Activated naive CD4-positive, alpha-beta T cell (primary cell): ENCODE measurements at places on chromosomes 13 and 19.

- DNase-seq = no peak
Measured at GRCh38 chr13:34458756-34459715, 483.0 kb upstream of the NBEA start.

- DNase-seq = no peak
Measured at GRCh38 chr19:5984600-5984999, 6.7 kb upstream of the RANBP3 start.

GRCh38 chr13:44313674-44314073 lies 60.0 kb upstream of the SERP2 start:
- no peak for DNase-seq

DNA sequence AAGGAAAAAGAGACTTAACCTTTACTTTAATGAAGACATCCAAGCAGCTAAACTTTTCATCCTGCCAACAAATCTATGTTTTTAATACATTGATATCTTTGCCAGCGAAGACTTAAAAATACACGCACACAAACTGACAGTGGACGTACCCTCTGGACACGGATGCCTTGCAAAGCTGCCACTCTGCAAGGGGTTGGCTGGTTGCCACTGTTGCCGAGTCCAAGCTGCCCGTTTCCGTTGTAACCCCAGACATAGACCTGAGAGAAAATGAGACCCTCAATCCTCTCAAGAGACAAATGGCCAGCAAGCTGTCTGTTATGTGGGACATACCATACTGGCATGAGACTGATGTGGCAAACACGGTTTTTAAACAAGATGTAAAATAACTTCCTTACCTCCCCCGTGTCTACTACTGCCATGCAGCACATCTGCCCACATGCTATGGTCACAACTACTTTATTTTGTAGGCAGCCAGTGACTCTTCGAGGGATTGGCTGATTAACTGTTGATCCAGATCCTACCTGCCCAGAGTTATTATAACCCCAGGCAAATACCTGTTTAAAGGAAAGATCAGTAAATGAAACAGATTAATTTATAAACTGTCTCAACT lies 21.2 kb downstream of the RCBTB2 start:
- no peak for DNase-seq

DNA sequence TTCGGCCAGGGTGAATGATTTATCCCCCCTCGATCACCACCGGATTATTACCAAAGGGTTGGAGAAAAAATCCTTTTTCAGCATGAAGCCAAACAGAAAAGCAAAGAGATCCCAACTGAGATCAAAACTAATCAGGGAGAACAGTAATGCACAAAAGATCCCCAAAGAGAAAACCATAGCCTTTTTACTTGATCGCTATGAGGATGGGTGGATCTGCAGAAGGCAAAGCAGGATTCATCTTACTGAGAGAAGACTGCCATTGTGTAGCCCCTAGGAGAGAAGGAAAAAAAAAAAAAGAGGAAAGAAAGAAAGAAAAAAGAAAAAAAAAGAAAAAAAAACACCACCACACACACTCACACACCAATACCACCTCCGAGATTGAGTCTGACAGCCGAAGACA lies at the start of gene FGF14:
FGF14 (minus strand) TSS at position 283 of the 400 bp plus-strand sequence.
- no peak for DNase-seq

GRCh38 chr19:29873024-29873800 lies 61.4 kb downstream of the CCNE1 start:
- DNase-seq = peak; percentile 53

DNA sequence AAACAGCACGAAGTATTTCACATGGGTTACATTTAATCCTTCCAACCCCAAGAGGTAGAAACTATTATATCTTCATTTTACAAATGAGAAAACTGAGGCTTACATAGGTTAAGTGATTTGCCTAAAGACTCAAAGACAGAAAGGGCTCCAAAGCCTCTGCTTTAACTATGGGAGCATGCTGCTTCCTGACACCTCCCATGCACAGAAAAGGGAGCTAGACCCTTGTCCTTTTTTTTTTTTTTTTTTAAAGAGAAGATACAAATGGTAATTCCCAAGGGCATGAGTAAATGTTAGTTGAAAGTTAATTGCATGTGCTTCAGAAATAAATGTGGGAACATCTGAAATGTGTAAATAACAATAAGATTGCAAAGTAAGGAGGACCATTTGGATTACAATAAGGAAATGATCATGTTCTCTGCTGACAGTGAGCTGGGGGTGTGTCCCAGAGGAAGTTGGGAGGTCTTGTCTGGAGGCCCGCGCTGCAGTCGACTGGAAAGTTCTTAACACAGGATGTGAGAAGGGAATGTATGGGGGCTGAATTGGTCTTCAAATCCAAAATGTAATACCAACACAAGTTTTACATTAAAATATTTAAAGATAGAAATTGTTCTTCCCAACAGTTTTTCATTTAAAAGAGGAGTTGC lies 500.3 kb downstream of the KLF12 start:
- DNase-seq = no peak

DNA sequence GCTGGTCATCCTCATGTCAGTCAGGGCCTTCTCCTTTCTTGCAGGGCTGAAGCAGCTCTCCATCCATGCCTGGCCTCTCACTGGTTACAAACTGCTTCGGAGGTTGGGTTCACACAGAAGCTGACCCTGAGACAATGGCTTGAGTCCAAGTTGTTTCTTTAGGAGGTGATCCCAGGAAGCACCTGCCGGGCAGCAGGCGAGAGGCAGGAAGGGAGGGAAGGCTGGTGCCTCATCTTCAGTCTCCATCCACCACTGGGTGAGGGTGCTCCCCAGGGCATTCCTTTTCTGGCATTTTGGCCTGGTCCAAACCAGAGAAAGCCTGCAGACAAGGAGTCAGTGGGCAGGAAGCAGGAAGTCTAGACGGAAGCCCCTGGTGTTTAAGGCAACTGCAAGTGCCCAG lies 17.6 kb upstream of the SPATA13 start:
- no peak for DNase-seq

DNA sequence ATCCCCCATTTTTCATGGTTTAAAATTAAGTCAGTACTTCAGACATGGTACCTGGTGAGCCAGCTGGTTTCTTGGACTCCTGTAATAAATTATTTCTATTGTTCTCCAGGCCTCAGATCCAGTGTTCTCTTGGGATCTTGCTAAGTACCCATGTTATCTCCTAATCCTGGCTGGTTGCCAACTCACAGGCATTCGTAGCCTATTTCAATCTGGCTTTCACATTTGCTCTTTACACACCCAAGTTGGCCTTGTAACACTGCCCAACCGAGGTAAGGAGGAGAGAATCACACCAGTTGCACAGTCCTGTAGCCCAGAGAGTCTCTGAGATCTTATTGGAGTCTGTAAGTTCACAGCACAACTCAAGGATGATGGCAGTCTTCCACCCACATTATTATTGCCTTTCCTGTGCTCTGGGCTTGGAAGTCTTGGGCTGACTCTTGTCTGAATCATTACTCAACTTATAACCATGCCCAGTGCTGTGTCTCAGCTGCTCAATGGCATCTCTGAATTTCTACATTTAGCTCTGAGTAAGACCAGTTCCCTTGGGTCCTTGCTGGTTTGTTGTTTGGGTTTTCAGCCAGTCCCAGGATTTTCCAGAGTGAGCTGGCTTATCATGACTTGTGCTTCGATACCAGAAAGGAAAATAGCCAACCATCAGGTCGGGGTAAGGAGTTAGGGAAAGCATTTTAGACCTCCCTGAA lies 76.6 kb upstream of the KLF12 start:
- DNase-seq = no peak

DNA sequence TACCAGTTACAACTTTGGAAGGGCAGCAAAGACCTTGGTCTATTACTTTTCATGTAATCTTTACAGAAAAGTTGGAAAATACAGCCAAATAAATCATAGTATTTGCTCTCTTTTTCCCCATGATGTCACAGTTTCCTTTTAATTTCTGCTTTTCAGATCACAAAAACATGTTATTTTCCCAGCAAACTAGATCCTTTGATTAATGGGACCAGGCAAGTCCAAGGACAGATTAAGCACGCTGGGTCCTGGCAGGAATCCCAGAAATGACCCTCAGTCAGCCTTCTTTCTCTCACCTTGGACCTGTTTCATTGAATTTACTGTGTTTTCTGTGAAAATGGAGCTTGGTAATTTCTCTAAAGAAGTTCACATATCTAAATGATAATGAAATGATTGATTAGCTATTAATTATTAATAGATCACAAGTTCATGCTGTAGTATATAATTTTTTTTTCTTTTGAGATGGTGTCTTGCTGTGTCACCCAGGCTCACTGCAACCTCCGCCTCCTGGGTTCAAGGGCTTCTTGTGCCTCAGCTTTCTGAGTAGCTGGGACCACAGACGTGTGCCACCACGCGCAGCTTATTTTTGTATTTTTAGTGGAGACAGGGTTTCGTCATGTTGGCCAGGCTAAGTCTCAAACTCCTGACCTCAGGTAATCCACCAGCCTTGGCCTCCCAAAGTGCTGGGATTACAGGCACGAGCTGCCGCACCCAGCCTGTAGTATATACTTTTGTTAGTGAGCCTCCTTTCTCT lies 16.0 kb downstream of the SPATA13 start:
- no peak for DNase-seq

- no peak for DNase-seq
Measured at GRCh38 chr13:46687810-46688209, 109.2 kb downstream of the ESD start.

- peak; percentile 94 for DNase-seq
Measured at GRCh38 chr19:55503502-55504251, 15.4 kb downstream of the SSC5D start.

- DNase-seq = no peak
Measured at GRCh38 chr13:100447831-100448230, 140.8 kb downstream of the GGACT start.

GRCh38 chr13:73827434-73827833 lies 306.8 kb downstream of the KLF12 start:
- DNase-seq = no peak

DNA sequence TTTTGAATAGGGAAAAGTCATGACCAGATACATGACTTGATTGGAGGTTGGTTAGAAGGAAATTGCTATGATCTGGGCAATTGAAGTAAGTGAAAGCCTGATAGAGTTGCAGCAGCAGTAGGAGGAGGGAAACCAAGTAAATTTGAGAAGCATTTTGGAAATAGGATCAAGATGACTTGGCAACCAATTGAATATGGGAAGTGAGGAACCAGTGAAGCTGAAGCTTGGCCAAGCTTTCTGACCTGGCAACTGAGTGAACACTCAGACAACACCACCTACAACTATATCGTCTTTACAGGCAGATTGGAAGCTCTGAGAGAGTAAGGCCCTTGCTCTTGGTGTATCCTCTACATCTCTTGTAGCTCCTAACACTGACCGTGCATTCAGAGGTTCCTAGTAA lies 16.2 kb upstream of the KATNAL1 start:
- no peak for DNase-seq

DNA sequence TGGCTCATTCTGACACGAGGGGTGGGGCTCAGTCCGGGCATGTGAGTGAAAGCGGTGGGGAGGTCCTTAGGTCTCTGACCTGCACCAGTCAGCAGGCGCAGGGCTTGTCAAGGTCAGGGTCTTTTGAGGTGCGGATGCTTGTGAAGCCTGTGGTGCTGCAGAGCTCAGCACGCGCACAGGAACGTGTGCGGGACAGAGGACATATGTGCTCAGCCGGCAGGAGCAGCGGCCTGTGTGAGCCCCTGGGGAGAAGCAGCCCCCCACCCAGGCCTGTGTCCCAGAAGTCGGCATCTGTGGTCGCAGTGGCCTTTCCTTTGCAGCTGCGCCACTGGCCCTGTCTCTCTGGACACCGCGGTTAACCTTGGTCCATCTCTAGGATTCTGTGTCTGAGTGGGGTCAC lies 30.9 kb downstream of the ATP4B start:
- no peak for DNase-seq

GRCh38 chr13:87669379-87669978 lies 1.7 kb upstream of the SLITRK5 start:
- DNase-seq = no peak

DNA sequence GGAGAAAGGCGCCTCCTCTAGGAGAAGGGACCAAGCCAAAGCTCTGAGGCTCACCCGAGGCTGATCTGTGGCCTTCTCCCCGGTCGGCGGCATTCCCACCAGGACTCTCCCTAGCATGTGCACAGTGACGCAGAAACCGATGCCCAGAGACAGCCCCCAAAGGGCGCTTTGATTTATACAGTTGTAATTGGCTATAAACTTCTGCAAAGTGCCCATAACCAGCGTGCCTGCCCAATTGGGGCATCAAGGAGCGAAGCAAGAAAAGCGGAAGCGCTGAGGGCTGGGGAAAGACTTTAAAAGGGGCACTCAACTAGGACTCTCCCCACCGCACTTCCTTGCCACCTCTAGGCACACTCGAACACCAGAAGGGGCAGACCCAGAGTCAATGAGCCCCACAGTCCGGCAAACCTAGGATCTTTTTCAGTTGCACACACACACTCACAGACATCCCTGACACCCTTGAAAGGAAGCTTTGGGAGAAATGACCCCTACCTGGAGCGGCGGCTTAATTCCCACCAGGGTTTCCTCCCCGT lies 1.8 kb downstream of the CDX2 start:
- no peak for DNase-seq

DNA sequence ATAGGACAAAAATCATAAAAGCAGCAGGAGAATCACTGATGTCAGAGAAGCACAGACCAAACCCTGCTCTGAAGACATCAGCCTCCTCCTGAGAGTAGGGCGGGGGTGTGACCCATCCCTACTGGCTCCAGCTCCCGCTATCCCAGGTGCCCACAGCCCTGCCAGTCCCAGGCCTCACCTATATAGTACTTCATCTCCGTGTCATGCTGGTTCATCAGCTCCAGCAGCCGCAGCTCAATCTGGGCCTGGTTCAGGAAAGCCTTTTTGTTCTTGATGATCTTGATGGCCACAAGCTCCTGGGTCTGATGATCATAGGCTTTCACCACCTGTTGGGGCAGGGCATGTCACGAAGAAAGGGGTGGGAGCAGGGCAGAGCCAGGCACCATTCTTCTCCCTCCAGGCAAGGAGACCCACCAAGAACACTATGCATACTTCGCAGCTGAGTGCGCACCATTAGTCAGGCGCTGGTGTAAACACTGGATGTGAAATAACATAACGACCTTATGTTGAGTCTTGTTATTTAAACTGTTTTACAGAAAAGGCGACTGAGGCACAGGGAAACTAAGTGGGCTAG lies 4.2 kb downstream of the DYRK1B start:
- DNase-seq = no peak

DNA sequence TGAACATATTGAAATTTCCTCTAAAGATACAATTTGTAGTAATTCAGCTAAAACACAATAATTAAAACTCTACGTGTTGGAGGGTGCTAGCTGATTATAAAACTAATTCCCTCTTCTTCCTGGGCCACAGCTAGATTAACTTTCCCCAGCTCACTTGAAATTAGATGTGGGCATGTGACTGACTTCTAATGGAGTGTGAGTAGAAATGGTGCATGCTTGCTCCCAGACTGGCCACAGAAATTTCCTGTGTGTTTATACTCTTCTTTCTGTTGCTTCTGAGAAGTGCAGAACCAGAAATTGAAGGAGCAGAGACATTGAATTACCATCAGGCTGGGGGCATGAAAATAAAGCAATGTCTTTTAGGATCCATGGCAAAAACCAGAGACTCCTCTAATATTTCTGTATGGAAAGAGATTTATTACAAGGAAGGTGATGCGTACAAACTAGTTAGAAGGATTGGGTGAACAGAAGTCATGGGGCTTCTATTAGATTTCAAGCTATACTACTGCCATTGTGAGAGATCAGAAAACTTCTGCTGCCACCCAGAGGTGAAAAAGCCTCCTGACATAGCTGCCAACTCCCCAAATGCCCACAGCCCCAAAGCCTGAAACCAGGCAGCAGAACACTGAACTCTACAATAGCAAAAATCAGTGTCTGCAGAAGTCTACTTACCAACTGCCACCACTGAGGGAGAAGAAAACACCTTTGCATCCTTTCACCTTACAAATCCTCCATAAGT lies 379.2 kb upstream of the MIR17HG start:
- no peak for DNase-seq
